ENCODE measurements at places on chromosomes 1 and 21.

DNA sequence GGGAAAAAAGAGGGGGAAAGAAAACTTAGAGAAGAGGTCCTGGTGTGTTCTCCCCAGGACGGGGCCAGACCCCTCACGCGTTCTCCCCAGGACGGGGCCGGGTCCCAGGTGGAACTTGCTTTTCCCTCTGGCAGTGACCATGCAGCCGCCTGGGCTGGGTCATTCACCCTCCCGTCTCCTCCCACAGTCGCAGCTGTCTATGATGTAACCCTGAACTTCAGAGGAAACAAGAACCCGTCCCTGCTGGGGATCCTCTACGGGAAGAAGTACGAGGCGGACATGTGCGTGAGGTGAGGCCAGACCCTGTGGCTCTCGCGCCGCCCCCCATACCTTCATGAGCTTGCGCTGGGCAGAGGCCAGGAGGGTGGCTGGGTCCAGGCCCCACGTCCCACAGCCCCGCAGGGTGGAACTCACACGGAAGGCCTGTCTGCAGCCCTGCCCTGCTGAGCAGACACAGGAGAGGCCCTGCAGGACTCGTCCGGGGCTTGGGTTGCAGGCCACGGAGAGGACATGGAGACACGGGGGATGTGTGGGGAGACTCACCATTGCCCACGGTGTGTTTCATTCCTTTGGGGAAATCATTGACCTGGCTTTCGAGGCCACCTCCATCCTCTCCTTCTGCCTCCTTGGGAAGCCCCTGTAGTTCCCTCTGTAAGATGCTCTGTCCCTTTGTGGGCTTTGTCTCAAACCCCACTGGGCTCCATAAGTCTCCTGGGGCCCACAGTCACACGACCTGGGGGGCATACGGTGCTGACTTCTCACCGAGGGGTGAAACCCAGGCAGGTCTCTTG is 40.7 kb upstream of the TRAPPC10 start:
- no peak for DNase-seq

- DNase-seq, result no peak
These were observed 10.5 kb upstream of the TTC4 start for GRCh38 chr1:54705153-54705552.

DNA sequence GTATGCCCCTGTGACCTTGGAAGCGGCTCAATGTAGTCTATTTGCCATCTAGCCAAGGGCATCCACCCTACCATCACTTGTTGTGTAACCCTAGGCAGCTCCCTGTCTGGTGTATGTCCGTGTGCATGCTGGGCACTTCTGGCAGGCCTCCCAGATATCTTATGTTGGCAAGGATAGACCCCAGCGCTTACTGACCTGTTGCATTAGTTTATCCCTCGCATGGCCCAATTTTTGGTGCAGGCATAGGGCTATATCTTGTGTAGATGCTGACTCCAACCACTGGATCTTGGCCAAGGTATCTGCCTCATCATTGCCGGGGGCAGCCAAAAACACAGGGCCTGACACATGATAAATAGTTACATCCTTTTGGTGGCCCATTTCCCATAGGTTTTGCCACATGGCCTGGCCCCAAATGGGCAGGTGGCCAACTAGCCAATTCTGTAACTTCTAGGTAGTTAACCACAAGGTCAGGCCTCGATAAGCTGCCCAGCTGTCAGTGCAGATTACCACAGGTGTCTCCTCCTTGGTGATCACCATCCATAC is 14.0 kb upstream of the TBX19 start:
- no peak for DNase-seq

GRCh38 chr1:244893836-244894235 is 29.5 kb upstream of the HNRNPU start:
- DNase-seq, result no peak

- DNase-seq, result no peak
These were observed 11.8 kb upstream of the USP1 start for GRCh38 chr1:62425041-62425440.

DNA sequence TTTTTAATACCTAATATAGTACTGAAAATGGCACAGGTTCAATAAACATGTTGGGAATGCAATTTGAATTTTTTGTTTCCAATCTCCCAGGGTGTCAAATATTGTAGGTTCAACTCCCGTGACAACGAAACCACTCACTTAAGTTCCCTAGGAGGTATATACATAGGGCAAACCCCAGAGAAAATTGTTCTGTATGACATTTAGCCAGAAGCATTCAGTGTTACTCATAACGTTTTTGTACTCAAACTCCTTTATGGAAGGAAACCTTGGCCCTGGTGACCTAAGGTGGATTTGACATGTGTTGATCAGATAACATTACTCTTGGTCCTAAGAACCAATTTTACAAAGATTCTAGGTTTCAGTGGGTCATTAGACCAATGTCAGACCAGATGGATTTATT is 110.6 kb downstream of the USP25 start:
- DNase-seq, result no peak

- no peak for DNase-seq
These were observed 235.3 kb upstream of the C1orf105 start for GRCh38 chr1:172185211-172185610.

Measured in T follicular helper cell (primary cell).